ENCODE measurements at places on chromosomes 1 and 21.

- DNase-seq = no peak
Observed at GRCh38 chr21:35254006-35254764, 205.1 kb upstream of the RUNX1 start.

DNA sequence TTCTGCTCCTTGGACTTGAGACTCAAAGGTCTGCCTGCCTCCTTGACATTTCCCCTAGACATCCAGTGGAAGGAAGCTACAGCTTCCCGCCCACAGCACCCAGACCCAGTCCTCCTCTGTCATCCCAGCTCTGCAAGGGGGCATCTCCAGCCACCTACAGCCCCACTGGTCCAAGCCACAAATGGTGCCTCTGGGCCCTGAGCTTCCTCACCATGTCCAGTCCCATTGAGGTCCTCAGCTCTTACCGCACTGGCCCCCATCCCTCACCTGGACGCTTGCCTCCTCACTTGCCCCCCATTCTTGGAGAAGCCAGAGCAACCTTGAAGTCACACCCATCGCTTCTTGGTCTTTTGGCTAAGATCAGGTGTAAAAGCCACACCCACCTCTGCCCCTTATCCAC lies 13.2 kb downstream of the PODN start:
- DNase-seq = no peak

DNA sequence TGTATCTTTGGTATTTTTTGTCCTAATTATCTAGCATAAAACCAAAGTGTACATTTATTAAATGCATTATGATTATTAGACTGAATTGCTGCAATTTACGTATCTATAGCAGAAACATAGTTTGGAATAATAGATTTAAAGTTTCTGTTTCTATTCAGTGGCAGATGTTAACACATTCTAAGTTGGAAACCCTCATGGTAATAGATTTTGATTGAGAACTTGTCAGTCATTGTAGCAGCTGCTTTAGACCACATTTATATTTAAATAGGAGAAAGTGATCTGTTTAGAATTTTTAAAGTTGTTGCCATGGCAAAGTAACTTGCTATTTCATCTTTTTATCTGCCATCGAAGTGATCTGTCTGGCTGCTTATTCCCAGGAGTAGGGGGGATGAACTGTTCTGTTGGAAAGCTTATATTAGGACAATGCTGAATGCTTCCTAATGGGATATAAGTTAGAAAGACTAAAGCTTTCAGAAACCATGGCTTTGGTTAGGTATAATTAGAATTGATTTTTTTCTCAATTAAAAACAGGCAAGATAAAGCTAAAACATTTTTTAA lies 61.6 kb downstream of the HS2ST1 start:
- no peak for DNase-seq

DNA sequence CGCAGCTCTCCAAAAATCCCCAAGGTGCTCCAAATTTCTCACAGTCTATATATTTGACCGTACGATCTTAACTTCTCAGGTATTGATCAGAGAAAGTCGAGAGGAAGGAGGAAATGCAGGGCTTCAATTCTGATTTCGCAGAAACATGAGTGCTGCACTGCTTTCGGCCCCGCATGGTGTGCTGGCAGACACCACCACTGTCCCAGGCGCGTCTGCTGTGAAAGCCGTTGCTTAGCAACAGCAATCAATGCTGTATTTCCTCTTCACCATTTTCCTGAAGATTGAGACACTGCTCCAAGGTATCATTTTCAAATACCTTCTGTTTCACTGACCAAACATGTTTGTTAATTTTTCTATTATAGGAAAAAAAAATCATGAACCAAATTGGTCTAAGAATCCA lies 296.3 kb downstream of the SMYD3 start:
- DNase-seq = no peak

- DNase-seq = no peak
Observed at GRCh38 chr21:15651172-15651571, 78.6 kb upstream of the USP25 start.

DNA sequence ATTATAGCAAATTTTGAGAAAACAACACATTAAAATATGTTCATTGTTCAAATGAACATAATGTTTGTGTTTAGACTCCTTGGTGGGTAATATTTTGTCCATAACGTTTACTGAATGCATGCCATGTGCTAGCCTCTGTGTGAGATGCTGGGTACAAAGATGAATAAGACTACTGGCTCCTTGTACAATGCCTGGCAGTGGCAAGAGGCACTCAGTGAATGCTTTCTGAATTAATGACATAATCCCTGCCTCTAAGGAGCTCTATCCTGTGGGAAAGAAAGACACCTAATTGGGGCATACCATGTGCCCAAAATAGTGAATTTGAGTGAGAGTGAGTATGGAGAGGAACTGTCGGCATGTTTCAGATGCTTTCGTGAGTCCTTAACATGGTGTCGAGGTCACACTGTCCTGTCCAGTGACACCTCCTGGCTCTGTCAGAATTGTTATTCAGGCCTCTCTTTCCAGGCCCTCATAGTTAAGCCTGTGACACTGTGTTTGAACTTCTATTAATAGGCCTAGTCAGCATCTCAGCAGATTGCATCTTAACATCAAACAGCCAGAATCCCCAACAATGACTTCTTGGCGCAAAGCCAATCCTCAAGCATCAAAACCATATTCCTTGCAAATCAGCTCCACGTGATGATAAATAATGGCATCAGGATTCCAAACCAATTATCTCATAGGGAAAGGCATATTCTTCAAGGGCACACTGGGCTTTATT lies 32.8 kb upstream of the S1PR1 start:
- DNase-seq = no peak

DNA sequence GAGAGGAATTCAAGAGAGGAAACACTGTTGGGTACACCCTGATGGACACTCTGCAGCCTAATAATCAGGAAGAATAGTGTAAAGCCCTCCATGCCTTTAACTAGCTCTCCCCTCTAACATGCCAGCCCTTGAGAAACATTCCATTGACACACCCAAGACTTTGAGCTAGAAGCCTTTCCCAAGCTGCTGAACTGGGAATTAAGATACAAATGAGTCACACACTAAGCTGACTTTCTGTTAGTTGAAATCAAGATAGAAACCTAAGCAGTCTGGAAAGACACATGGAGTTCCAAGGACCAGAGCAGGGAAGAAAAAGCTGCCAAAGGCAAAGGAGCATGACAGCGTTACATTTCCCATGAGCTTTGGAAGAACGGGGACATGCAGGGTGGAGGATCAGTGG lies 380.8 kb downstream of the NPHP4 start:
- DNase-seq = no peak

DNA sequence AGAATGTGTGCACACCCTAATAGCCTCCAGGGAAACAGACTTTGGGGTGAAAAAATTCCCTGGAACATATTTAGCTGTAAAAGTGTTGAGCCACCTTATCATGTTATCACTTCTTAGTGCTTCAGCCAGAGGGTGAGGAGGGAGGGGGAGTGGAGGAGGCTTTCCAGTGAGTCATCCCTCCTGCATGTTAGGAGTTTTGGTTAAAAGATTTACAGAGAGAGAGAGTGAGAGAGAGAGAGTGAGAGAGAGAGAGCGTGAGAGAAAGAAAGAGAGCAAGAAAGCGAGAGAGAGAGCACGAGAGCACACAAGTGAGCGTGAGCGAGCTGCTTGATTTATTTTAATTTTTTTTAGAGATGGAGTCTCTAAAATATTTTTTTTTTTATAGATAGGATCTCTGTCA lies 13.5 kb upstream of the CACNA1E start:
- no peak for DNase-seq

- no peak for DNase-seq
Observed at GRCh38 chr21:31909153-31910073, 36.6 kb downstream of the HUNK start.

DNA sequence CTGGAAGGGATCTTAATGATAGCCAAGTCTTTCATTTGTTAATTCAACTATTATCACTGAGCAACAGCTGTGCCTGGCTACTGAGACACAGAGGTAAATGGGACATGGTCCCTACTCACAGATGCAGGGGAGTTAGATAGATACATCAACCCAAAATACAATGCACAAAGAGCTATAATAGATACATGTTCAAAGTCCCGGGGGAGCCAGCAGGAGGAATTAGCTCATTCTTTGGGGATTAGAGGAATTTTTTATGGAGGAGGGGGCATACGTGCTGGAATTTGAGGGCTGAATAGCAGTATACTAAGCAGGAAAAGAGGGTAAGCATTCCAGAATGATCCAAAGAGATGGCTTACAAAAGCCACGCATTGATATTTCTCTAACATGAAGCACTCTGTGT lies 34.6 kb downstream of the C8B start:
- no peak for DNase-seq

DNA sequence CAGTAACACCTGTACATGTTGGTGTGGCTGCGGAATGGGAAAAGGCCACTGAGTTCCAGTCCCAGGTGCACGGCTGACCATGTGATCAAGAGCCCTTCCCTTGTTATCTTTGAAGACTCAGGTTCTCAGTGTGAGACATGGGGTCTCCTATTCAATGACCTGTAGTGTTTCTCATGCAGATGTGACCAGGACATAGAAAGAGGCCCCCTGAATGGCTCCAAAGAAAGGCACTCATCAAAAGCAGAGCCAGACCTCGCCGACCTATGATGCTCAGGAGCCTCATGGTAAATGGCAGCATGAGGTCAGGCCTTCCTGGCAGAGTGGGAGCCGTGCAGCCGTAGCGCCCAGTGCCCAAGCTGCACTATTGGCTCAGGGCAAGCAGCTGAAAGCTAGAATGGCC lies 42.3 kb upstream of the HAO2 start:
- no peak for DNase-seq
